Right hindlimb (tissue), 1 donor: ENCODE measurements at places on chromosomes 3 and 15.

GRCh38 chr3:130688015-130688688, 58.5 kb downstream of the PIK3R4 start:
- no peak for DNase-seq

DNA sequence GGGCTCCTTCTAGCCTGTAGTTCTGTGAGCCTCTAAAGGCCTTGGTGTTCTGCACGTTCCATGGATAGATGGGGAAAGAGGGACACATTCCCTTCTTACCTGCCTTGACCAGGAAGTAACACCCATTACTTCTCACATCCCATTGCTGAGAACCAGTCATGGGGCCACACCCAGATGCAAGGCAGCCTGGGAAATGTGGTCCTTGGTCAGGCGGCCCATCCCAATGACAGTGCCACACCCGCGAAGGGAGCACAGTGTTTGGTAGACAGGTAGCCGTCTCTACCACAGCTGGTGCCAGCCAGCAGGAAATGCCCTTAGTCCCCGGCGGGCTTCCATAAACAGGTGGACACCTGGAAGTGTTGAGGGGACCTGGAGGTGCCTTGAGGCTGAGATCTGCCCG, 23.2 kb upstream of the LCTL start:
- DNase-seq = no peak

DNA sequence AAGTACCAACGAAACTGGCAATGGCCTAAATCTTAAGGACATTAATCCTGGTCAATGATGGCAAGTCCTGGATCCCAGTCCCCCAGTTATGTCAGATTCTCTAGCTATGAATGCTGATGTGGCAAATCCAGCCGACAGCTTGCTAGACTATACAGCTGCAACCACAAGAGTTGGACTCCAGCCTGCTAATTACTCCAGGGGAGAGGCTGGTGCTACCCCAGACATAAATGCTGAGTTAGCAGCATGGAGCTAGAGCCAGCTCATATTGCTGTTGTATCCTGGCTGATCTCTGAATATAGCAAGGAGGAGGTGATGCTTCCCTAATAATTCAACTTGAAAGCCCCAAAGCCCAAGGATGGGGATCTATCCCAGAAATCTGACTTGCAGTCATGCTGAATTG, 207.1 kb downstream of the LRRN1 start:
- peak; percentile 32 for DNase-seq

DNA sequence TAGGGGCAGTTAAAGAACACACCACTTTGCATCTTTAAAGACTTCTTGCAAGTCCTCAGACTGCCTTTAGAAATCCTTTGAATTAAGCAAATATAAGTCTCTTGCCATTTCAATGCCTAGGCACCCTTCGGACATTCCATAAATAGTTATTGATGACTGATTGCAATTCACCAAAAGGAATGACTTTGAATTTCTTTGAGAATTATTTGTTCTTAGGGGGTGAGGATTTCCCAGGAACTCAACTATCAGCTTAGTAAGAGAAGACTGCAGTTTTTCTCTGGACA, 495 bp upstream of the MYEF2 start:
- DNase-seq = no peak

- peak; percentile 80 for DNase-seq
Observed at GRCh38 chr15:93152951-93153350, 63.9 kb upstream of the RGMA start.

GRCh38 chr3:144160627-144161026, 189.0 kb downstream of the DIPK2A start:
- no peak for DNase-seq

DNA sequence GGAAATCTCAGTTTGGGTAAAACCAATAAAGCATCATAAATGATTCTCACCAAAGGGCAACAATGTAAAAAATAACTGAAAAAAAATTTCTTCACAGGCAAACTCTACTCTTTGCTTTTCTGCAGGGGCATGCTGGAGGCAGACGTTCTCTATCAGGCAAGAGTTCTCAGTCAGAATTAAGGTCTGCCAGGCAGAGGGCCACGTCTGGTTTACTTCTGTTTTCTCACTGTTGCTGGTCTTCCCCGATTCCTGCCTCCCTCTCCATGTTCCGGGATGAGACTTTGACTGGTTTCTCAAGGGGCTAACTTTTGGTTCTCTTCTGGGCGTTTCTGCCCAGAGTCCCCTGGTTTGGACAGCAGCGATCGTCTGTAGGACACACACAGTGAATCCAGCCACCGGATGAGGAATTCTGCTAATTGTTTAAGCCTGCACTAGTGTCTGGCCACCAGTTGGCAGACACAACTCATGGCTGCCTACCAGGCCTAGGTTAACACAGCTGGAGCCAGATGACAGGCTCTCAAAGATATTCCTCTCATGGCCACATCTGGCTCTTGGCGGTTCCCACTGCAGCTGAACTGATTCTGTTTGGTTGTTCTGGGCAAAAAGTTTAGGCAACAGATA, 273.1 kb downstream of the FOXP1 start:
- DNase-seq = peak; percentile 58

DNA sequence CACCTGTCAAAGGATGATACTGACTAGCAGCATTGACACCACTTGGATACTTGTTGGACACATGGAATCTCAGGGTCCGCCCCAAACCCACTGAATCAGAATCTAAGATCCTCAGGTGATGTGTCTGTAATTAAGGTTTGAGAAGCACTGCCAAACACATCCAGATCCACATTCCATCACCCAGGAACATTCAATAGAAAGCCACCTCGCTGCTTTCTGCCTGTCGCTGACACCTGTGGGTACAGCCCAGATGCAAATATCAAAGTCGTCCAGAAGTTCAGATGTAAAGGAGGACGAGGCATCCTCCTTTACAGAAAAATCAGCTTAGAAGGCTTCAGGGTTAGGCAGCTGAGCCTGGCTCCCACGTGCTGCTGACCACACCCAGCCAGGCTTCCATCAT, 5.2 kb upstream of the RPS17 start:
- no peak for DNase-seq

DNA sequence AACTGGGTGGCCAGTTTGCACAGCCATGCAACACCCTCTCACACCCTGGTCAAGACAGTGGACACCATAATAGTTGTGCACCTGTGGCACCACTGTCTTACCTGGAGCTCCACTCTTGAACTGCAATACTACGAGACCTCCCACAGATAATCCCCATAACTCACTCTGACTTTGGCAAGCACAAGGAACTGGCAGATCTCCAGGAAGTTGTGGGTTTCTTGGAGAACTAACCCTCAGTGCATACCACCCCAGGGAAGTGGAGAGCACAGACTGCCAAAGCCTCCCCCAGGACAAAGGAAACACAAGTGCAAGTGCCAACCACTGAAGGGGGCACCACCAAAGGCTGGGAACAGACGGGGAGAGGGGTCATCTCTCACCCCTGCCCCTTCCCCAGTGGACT, 318.6 kb downstream of the SUCLG2 start:
- no peak for DNase-seq

GRCh38 chr3:15647611-15648167, 46.1 kb downstream of the BTD start:
- peak; percentile 66 for DNase-seq

- DNase-seq = no peak
Observed at GRCh38 chr3:27596334-27596841, 112.2 kb upstream of the SLC4A7 start.

GRCh38 chr15:80861731-80862170, 82.6 kb downstream of the CEMIP start:
- DNase-seq = peak; percentile 86

DNA sequence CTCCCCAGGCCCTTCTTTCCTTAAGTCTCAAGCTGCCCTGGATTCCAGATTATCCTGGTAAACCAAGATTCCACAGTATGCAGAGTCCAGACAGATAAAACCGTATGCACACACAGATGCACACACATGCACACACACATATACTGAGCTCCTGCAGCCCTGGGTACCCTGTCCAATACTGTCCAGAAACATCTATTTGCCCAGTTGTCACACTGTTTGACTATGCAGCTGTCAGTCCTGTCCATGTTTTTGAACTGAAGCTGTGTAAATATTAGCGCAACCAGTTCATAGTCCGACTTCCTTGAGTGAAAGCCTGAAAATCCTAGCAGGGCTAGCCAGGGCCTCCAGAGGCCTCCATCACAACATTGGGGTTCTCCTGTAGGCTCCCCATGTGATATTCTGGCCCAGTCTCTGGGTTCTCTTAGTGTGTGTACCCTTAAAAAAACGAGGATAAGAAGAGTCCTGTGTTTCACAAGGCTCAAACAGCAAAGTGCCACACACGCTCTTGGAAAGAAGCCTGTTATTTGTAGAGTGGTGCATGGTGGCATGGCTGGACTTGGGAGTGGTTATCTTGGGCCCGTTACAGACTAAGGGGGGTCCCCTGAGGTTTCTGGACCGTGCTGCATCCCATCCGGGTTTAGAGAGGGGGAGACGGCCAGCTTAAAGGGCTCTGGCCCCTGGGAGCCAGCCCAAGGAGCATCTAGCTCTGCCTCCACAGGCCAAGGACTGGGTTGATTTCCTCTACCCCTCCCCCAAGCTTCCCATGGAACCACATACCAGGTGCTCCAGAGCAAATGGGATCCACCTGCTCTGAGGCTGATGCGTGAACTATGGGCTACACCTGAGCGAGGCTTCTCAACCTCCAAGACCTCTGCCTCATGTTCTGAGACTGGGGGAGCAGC, 108.3 kb downstream of the IQSEC1 start:
- no peak for DNase-seq

- no peak for DNase-seq
Observed at GRCh38 chr3:183801601-183802000, 23.8 kb downstream of the MAP6D1 start.

DNA sequence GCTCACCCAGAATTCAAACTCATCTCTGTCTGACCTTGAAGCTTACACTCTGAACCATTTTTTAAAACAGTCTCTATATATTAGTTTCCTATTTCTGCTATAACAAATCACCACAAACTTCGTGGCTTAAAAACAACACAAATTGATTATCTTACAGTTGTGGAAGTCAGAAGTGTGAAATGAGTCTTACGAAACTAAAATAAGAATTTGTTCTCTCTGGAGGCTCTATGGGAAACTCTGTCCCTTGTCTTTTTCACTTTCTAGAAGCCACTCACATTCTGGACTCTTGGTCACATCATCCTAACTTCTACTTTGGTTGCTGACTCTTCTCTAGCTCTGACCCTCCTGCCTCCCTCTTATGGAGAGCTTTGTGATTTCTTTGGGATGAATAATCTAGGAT, 429.3 kb upstream of the THBS1 start:
- DNase-seq = no peak

DNA sequence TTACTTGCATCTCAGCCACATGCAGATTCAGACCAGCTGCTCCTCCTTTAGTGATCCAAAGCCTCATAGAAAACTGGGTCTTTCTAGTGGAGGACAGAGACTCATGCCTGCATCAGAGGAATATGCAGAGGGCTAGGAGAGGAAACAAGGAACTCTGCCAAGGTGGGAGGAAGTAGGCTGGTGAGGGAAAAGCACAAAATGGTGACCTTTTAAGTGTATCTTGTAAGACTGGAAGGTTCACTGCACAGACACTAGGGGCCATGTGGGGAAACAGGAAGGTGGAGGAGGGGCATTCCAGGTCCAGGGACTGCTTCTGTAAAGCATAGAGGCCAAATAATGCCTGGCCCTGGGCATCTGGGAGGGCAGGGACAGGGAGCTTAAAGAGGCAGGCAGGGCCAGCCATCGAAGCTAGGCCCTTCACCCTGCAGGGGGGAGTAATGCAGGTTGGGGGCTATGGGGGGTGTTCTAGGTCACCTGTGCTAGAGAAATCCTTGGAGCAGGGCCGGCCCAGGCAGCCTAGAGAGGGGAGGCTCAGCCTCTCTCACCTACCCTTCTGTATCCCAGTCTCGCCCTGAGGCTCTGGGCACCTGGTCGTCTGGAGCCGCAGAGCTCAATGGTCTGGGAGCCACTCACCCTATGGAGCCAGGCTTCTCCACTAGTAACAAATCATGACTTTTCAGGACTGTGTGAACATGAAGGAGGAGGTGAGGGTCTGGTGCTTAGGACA, 117.7 kb downstream of the DNAJB8 start:
- DNase-seq = no peak
